ENCODE measurements at places on chromosomes 4 and X.

DNA sequence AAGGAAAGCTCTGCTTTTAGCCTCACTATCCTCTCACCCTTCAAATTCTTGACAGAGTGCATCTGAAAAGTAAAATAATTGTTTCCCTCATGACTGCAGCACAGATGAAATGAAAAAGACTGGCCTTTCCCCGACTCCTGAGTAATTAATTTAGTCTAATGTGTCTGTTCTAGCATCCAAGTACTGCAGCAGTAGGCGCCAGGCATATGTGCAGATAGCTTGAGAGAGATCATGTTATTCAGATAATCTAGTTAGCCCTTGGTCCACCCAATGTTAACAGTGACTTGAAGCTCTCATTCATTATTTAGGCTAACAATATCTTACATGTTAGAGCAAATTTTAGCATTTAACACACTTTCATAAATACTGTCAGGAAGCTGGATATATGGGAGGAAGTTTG, 54.0 kb downstream of the MAP9 start:
- DNase-seq: no peak

DNA sequence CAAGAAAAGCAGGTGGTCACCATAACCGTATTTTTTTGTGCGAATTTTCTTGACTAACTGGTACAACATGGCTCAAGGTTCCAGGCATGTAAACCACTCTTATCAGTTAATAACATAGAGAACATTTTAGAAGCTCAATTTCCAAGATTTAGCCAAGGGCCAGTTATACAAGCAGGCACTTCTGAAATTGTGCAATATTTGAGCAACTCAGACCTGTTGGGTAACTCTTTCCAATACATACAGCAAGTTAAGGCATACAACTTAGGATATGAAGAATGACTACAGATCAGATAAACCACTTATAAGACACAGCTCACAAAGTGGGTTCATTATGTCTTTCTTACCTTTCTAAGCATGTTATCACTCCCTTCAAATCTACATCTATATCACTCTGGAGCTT, 43.9 kb downstream of the ZNF280C start:
- DNase-seq: no peak

DNA sequence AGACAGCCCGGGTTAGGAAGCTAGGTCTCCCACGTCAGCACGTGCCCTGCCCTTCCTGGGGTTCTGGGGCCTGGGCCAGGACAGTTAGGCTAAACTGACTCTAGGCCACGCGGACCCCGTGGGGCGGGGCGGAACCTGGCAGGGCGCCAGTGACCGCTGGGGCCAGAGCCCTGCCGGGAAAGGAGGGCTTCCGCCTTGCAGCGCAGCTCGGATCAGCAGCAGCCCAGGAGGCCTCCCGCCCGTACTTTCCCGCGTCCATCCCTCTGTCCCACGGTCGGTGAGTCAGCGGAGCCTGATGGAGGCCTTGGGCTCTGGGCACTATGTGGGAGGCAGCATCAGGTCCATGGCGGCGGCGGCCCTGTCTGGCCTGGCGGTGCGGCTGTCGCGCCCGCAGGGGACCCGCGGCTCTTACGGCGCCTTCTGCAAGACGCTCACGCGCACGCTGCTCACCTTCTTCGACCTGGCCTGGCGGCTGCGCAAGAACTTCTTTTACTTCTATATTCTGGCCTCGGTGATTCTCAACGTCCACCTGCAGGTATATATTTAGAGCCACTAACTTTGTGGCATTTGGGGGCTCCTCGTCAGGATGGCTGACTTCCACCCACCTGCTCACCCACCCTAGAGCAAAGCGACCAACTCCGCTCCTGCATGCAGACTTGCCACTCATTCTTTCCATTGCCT, at the start of gene SMIM10:
TSS of gene SMIM10 (plus strand) at position 191 of the 681 bp plus-strand sequence. CDS start at position 296, 105 bp downstream.
- no peak for DNase-seq

DNA sequence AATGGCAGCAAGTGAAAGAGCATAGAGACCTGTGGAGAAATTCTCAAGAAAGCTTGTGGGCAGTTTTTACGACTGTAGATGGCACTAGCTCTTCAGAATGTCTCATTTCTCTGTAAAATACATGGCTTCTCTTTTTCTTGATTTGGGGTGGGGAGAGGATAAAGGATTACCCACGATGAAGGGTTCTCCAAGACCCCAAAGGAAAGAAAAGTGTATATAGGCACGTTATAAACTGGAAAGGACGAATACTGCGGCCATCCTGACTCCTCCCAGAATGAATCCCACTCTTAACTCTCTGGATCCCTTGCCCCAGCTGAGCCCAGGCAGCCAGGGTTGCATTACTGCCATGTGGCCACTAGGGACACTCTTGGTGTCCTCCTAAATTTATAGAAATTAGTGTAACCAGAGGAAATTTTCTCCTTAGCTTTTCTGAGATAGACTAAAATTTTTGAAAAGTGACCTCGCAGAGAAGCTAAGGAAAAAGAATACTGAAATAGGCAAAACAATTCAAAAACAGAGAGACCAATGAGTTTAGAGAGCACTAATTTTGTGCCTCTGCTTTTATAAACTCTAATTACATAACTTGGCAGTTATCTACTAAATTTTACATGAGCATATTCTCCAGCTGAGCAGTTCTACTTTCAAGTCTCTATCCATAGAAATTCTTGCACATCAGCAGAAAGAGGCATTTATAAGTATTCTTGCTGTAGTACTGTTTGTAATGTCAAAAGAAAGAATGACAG, 37.8 kb upstream of the PCDH19 start:
- DNase-seq: no peak

DNA sequence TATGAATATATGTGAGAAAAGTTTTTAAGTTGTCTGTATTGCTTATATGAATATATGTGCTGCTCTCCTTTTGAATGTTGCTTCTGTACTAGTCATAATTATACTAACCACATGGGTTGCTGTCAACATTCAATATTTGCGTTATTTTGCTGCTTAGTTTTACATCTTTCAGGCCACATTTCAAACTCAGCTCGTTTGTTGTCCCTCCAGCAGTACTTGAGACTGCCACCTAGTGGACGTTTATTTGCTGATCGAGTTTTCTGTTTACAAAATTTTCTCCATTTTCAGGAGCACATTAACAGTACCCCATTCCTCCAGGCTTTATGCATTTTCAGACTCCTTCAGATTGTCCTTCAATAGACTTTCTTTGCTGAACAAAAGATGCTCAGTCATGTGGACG, 75.8 kb downstream of the NUDT11 start:
- no peak for DNase-seq

- DNase-seq: no peak
These were observed 34.7 kb downstream of the SLC25A5 start for GRCh38 chrX:119502727-119503483.

DNA sequence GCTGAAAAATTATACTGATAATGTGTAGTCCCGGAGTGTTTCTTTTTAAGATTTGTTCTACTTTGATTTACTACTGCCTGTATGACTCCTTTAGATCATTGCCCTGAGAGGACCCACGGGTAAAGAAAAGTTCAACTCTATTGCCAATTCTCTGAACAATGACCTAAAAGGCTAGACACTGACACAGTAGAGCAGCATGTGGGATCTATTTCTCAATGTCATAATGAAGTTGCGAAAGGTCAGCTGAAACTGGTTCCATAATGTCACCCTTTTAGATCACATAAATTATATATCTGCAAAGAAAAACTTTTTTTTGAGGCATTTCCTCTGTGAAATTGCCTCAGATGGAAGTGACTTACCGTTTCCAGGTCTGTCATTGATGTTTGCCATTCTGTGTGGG, 67.4 kb downstream of the GLRB start:
- DNase-seq: no peak

DNA sequence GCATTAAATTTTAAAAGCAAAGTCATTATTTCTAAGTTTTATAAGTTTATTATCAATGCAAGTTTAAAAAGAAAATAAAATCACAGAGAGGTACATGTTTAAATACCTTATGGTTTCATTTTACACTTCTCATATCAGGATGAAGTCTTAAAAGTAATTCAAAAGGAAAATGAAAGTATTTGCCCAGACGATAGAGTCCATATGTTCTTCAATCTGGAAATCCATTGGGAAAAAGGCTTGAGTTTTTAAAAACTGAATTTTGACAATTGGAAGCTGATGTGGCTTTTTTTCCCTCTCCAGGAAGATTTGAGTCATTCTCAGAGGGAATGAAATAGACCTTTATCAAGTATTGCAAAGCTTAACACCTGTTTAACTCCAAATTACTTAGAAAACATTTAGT, 37.1 kb downstream of the MAB21L2 start:
- DNase-seq: no peak

GRCh38 chr4:956531-957230, 16.7 kb downstream of the DGKQ start:
- no peak for DNase-seq

- no peak for DNase-seq
These were observed 209.0 kb downstream of the PPARGC1A start for GRCh38 chr4:23680671-23681518.

GRCh38 chrX:83593634-83594294, 85.7 kb downstream of the POU3F4 start:
- no peak for DNase-seq

DNA sequence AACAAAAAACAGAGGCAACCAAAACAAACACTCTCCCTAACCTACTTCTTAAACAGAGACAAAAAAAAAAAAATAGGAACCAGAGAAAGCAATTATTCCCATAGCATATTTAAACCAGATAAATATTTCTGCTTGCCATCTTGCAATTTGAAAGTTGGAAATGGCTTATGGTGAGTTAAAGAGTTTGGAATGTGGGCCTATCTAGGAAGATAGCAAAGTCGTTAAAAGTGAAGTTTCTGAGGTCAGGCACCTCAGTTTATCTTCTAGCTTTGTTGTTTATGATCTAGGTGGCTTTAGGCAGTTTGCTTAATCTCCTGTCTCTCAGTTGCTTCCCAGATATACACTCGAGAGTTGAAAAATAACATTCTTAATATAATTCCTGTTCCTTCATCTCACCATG, 284.2 kb downstream of the KCNIP4 start:
- no peak for DNase-seq

DNA sequence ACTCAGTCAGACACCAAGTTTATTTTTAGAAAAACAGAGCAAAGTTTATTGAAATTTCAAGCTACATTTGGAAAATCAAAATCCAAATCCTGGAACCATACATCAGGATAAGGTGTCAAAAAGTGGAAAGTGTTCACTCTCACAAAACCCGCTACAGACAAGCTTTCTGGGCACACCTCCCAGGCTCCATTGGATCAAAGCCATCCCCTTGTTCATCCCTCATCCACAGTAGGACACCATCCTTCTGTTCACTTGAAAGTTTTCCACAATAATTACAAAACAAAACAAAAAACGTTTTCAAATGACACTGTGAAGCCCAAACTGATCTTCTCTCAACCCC, 62.4 kb downstream of the TSC22D3 start:
- DNase-seq: no peak

DNA sequence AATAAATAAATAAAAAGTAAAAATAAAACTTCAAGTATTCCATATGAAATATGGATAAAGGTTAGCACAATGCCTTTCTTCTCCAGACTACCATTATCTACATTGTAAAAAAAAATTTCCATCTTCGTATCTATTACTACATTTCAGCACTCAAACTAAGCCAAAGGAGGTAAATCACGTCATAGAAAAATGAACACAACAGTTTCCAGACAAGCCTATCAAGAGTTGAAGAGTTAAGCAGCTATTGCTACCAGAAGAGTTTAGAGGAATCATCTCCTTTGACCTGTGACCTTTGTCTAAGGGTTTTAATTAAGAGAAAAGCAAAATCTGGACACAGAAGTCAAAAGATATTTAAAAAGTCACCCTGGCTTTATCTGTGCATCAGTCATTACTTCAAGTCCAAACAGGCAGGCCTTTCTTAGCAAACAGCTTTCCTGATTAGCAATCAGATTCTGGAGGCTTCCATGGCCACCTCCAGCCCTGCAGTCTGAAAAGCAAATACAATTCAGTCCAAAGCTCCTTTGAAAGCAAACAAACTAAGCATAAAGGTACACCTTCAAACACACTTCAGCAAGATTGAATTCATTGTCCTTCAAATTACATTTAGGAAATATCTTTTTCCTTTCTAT, 82.2 kb downstream of the APBB2 start:
- no peak for DNase-seq

DNA sequence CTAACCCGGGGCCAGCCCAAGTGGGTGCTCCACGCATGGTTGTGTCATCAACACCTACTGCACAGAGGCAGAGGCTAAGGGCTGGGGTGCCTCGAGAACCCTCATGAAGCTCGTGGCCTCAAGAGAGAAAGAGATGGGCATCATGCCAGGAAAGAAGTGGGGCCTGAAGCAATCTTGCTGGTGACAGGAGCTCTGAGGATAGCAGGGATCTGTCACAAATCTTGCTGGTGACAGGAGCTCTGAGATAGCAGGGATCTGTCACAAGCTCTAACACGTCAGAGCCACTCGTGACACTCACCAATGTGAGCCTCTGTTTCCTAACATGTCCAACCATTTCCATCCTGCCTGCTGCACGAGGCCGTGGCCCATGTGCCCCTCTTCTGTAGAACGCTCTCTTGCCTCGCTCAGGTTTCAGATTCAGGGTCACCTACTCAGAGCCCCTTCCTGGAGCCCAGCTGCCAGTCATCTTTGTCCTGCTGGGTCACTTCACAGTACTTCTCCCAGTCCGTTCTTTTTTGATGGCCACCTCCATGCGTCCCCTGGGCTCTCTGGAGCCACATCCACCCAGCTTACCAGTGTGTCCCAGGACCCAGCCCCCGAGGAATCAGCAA, 21.1 kb downstream of the PNMA6E start:
- DNase-seq: no peak

DNA sequence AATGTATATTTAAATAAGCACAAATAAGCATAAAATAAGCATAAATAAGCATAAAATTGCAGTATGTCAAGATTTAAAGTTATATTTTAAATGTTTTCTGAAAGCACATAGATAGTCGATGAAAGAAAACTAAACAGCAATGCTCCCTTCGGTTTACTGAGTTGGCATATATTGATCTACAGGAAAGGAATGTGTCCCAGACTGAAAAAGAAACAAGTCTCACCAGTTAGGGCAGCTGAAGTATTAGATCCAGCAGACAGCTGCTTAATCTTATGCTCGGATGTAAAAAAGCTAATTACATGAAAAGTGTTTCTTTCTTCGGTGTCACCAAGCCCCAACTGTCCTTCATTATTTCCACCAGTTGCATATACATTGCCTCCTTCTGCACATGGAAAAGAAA, 8.7 kb downstream of the RPGR start:
- DNase-seq: no peak

DNA sequence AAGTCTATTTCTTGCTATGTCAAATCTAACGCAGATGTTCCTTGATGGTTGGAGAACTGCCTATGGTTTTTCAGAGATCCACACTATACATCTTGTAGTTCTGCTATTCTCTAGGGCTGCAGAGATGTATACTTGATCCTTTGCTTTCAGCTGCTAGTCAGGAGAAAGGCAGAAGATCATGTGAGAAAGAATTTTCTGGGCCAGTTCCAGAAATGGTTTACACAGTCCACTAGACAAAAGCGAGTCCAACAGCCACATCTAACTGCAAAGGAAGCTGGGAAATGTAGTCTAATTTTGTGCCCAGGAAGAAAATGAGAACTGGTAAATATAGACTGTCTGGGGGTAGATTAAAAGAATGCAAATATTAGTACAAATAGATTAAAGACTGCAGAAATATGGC, 394.3 kb upstream of the SLIT2 start:
- DNase-seq: no peak

Measured in stimulated activated CD8-positive, alpha-beta memory T cell treated with anti-CD3 and anti-CD28 coated beads, Interleukin-7, amount 100 ng/mL, for 4 hours (primary cell).